ENCODE measurements at places on chromosomes 2 and 18. TPM values are rescaled to one million over a fixed set of nuclear protein-coding genes. Genes with fewer than 3 reads are reported as not detected.

GRCh38 chr18:62340996-62341395 is 15.9 kb downstream of the TNFRSF11A start:
- DNase-seq: no peak

GRCh38 chr2:13308989-13309388 is 592.3 kb downstream of the TRIB2 start:
- DNase-seq: no peak

GORASP2 gene
- total RNA-seq: 59.0 TPM

DNA sequence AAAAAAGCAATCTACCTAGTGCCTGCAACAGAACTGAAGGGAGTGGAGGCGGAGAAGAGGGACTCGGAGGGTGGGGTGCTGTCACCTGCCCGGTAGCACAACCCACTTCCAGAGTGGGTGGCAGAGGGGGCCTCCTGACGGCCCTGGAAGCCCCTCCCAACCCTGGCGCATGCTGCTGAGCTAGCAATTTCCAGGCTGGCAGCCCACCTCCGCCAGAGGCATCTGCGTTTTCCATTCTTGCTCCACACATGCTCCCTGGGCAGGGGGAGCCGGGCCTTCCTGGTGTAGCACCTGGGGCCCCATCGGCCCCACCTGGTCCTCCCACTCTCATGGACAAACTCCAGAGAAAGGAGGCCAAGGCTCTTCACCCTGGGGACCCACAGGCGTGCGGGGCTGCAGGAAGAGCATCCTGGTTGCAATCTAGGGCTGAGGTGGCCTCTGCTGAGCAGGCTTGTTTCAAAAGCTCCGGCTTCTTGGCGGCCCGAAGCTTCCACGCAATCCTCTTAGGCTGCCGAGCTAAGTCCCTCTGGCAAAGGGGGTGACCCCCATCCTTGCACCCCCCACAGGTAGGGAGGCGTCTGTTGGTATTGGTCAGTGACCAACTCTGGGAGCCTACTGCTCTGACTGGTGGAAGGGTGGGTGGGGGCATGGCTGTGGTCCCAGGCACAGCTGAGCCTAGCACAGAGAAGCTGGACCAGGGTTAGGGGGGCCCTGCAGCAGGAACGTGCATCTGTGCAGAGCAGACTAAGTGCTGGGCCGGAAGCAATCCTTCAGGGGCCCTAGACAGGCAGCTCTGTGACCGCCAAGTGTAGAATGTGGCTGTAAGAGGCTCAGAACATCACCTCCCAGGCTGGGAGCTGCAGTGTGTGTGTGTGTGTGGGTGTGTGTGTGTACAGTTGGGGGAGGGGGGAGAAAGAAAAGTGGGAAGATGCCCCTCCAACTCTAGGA is 2.6 kb downstream of the HS6ST1 start:
- peak; percentile 30 for DNase-seq

- no peak for DNase-seq
Observed at GRCh38 chr2:105313877-105314276, 15.7 kb downstream of the TGFBRAP1 start.

CCDC148 gene
- 0.40 TPM for total RNA-seq

- DNase-seq: no peak
Observed at GRCh38 chr2:719734-720133, 42.5 kb upstream of the TMEM18 start.

DNA sequence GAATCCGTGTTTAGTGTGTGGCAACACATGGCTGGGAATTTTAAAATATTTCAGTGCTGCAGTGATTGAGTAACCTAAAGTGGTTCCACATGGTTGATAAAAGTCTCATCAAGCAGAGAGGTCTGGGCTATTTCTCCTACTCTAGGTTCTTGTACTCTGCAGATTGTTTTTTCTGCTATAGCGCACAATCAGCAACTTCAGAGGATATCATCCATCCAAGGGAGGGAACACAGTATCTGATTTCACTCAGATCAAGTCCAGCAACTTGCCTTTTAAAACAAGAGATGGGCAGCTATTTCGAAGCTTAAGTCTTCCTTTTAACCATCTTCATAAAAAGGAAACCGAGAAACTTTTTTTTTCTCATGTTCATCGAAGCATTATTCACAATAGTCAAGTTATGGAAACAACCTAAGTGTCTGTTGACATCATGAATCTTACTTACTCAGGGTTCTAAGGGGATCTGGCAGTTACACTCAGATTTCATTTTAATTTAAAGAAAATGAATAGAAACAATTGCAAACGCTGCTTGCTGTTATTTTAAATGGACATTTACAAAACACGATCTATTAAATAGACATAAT is 172.7 kb upstream of the TRIB2 start:
- DNase-seq: no peak

- DNase-seq: no peak
Observed at GRCh38 chr18:74836296-74837139, 238.8 kb downstream of the ZNF407 start.

PID1 gene
- total RNA-seq: 8.0 TPM

GRCh38 chr18:31819106-31819924 is 58.6 kb upstream of the SLC25A52 start:
- no peak for DNase-seq

GRCh38 chr2:223082706-223083105 is 30.7 kb downstream of the KCNE4 start:
- no peak for DNase-seq

GRCh38 chr2:68245066-68245465 is 7.3 kb downstream of the PPP3R1 start:
- no peak for DNase-seq

NYAP2 gene
- not detected for total RNA-seq
